CD4-positive, alpha-beta T cell treated with Interleukin-4 for 1 hour (primary cell): ENCODE measurements at places on chromosomes 1 and 21.

DNA sequence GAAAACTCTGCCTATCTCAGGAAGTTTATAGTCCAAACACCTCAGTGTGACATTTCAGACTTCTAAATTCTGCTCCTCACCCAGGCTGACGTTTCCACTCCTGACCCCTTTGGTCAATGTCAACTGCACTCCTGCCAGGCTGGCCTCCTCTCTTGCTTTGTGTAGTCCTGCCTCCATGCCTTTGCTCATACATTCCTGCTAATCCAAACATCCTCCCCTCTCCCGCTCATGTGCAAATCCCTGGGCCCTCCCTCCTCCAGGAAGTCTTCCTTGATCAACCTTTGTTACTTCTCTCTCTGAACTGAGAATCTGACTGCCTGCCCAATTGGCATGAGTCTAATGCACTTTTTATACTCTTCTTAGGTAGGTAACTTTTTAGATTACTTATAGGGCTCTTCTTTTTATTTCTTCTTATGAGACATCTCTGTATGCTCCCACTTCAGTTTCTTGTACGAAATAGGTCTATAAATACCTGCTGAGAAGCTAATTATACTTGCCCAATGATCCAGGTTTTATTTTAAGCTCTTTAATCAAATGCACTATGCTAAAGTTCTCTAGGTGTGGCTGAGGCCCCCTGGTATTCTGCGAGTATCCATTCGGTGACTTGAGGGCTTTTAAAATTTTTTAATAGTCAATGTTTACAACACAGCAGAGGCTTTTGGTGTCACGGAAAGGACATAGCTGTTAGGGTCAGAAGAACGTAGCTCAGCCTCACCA lies 128.1 kb downstream of the PLXNA2 start:
- DNase-seq: no peak

- DNase-seq: no peak
Observed at GRCh38 chr1:210321552-210321951, 7.2 kb upstream of the HHAT start.

GRCh38 chr1:45862008-45862407 lies 58.6 kb downstream of the MAST2 start:
- no peak for DNase-seq

- DNase-seq: no peak
Observed at GRCh38 chr1:169576935-169577331, 9.3 kb downstream of the F5 start.

DNA sequence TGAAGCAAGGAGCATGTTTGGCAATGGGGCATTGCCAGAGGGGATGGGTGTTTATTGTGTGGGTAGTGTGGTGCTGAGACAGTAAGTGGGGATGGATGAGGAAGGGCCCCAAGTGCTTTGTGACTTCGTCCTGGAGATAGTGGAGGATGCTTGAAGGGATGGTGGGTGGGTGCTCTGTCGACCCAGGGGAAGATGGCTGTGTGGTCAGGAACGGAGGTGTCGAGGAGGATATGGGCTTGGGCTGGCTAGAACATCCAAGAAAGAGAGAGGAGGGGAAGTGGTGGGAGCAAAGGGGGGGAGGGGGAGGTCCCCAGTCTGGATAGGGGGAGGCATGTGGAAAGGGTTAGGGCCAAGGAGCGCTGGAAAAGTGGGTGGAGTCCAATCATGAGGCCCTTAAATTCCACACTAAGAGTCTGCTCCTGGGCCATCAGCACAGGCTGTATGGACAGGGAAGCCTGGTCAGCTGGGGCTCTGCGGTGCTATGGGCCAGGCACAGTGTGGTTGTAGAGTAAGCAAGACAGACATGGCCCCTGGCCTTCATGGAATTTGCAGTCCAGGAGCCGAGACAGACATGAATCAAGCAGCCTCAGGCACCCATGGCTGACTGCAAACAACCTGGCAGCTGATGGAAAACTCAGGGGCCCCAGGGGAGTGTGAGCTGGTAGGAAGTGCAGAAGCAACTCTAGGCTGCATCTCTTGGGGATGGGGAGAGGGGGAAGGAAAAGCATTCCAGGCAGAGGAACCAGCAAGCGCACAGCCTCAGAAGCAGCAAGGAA lies 36.3 kb downstream of the EDN2 start:
- no peak for DNase-seq

DNA sequence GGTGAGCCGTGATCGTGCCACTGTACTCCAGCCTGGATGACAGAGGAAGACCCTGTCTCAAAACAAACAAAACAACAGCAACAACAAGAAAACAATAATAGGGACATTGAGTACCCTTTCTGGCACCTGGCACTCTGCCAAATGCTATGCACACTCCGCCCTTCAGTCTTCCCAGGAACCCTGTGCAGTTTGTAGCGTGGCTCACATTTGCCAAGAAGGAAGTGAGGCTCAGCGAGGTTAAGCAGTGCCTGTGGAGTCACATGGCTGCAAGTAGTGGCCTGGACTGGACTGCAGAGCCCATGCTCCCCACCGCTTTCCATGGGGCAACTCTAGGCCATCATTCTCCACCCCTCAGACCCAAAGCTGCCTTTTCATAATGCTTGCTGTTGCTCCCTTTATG lies 5.3 kb upstream of the EVA1B start:
- DNase-seq: no peak

DNA sequence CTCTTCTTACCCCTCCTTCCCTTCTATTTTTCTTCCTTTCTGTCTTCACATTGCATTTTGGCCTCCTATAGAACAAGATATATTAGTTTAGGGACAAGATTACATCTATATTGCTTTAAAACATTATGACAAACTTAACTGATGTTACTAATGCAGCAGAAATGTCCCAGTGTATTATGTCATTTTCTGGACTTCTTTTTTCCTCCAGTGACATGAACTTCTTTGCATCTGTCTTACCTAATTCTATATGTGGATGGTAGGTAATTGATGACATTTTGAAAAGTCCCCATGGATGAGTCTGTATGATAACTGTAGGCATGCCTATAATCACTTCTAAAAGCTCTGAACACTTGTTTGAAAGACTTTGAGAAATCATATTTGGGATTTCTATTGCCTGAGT lies 89.5 kb downstream of the FNBP1L start:
- DNase-seq: no peak

DNA sequence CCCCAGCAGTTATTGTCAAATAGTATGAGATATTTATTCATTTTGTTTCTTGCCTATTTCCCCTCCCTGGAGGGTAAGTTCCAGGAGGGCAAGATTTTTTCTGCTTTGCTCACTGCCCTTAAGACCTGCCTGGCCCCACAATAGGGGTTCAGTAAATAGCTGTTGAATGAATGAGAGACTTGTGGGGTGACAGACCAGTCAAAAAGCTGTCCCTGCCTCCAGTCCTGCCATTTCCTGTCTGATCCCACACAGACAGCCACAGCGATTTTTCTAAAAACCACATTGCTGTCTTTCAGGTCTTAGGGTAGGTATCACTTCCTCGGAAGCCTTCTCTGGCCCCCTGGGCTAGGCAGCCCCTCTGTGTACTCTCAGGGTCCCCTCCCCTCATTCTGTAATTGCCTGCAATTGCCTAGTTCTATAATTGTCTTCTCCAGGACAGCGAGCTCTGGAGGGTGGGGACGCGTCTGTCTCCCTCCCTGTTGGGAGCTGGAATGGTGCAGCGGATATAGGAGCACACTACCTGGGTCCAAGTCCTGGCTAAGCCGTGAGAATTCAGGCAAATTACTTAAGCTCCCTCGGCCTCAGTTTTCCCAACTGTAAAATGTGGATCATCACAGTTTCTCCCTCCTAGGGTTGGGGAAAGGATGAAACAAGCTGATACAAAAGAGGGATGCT lies 1.8 kb upstream of the EXTL1 start:
- DNase-seq: no peak

GRCh38 chr1:26696654-26697430 lies 1.0 kb downstream of the ARID1A start:
- DNase-seq: peak; percentile 70

DNA sequence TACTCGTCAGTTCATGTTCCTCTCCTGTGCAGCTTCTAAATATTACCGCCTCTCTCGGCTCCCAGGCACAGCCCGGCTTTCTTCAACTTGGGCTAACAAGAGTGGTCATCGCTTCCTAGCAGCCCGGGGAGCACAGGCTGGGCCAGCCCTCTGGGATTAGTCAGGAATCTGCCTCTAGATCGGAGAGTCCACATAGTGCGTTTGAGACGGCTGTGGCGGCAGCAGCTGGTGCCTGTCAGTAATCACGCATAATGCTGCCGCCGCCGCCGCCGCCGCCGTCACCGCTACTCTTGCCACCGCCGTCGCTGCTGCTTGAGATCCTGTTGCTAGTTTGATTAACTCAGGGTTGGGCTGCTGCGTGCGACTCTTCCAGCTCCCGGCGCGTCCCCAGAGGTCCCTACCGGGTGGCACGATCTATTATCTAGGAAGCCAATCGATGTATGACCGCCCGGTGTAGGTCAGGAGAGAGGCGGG lies at the start of gene RXRG:
TSS of gene RXRG (minus strand) at position 230 of the 474 bp plus-strand sequence. CDS start 233 bp downstream, outside the sequence.
- DNase-seq: no peak
